ENCODE measurements at places on chromosomes 1 and 21.

DNA sequence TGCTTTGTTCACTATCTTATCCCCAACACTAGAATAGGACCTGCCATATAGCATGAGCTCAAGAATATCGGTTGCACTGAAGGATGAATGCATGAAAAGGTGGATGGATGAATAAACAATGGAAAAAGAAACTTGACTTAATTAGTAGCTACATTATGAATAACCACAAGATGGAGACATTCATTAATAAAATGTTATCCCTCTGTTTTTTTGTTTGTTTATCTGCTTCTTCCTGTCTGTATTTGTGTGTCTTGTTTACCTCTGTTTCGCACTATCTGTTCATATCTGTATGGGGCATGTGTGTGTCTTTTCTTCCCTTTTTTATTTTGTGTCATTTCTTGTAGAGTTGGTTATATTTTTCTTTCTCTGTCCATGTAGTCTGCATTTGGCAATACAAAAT, 1.1 kb upstream of the OR14I1 start:
- DNase-seq, result no peak

GRCh38 chr1:21823980-21824702, 12.1 kb downstream of the LDLRAD2 start:
- no peak for DNase-seq

GRCh38 chr1:41513383-41513735, 28.9 kb upstream of the EDN2 start:
- no peak for DNase-seq

GRCh38 chr1:244850896-244851295, 13.4 kb downstream of the HNRNPU start:
- DNase-seq, result no peak

Measured in GOT3 (cell line).